ENCODE measurements at places on chromosomes 7 and 10.

DNA sequence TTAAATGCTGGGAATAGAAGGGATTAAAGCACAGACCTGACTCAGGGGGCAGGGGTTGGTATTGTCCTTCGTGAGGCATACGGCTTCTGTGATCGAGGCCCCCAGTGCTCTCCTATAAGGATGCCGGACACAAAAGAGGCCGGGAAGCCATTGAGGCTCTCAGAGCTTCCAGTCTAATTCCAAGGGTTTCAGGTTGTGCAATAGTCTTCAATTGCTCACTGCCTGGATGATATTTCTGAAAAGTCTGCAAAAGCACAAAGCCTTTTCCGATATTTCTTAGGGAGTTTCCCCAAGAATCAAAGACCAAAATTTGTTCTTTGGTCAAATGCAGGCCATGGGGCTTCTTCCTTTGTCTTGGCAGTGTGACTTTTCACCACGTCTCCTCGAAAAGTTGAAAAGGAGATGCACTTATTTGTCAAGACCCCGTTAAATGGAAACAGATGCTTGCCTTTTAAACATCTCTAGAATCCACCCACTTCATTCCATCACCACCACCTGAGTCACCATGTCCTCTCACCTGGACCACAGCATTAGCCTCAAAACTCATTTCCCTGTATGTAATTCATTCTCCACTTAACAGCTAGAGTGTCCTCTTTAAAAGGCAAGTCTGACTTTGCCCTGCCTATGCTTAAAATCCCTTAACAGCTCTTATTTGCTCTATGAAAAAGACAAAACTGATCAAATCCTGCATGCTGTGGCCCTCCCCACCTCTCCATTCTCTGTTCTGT, 134.8 kb upstream of the NAMPT start:
- DNase-seq = no peak

DNA sequence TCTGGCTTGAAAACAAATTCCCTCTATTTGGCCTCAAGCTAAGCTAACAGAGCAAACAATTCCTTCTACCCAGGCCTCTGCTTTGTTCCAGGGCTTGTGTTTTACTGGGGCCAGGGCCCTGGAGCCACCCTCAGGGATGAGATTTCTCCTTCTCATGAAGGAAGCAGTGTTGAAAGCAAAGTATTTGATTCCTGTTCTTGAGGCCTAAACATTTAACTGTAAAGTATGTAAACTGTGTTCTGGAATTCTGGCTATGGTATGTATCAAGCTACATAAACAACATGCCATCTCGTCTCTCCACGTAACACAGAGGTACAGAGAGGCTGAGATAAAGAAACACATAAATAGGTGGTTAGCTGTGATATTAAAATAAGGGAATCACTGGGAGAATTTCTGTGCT, 81.8 kb downstream of the HERPUD2 start:
- DNase-seq = no peak

GRCh38 chr10:87816163-87816897, 1.7 kb downstream of the ATAD1 start:
- DNase-seq = no peak

GRCh38 chr10:36345175-36345533, 703.1 kb upstream of the FZD8 start:
- DNase-seq = no peak

DNA sequence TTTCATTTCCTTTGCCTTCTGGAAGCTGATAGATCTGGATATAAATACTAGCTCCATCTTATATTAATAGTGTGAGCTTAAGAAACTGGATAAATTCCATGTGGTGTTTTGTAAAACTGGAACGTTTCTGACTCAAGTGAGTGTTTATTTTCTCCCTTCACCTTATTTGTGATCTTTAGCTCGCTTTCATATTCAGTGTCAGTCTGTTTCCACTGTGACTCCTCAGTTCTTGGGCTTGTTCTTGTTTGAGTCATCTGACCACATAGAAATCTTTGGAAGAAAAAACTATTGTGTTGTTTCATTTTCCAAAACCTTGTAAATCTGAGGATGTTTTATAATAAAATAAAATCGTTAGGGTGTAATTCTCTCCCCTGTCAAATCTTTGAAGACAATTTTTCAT, 186.4 kb downstream of the POLR1F start:
- DNase-seq = no peak

DNA sequence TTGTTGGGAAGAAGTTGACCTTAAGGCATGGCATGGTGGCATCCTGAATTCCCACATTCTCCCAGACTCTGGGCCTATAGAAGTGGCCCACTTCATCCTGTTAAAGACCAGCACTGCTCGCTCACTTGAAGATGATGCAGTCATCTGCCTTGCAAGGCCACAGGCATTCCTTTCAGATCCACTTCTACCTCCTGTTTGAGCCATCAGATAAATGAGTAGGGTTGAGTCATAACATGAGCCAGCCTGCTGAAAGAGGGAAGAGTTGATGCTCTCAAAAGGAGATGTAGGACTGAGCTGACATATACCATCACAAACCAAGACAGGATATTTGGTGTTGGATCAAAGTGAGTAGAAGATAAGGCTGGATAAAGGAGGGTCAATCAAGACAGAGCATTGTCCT, 1.5 kb upstream of the EBLN1 start:
- no peak for DNase-seq

GRCh38 chr10:21990449-21990848, 13.1 kb downstream of the DNAJC1 start:
- no peak for DNase-seq

DNA sequence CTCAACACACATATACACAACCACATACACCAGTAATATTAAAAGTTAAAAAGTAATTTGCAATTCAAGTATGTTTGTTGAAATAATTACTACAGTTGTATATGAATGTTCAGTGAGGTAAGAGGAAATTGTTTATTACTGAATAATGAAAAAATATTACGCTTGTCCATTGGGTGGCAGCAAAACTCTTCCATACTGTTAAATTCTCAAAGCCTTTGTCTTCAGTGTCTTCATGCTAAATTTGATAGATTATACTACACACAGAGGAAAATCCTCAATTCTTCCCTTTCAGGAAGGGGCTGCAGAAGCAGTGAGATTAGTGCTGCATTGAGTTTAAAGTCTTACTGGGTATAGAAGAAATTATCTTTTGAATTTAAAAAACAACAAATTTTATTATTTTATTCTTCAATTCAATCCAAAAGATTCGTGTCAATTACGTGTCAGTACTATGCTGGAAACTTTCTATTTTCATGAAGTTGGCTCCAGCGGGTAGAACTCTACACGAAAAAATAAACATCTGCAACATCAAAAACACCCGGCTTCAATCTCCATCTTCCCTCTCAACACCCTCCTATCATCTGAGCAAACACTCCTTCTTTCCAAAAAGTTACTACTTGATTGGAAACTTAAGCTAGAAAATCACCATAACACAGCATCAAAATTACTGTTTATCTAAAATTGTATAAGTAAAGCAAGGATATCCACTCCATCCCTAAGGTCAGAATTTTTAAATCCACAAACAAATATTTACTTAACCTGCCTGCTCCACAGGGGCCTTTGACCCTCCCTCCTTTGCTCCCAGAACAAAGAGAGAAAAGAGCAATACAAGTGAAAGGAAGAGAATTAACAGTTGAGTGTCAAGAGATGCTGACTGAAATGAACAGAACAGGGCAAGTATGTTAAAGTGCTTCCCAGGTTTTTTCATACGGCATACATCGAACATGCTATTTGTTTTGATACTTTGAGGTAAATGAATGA, 37.0 kb upstream of the TES start:
- no peak for DNase-seq

DNA sequence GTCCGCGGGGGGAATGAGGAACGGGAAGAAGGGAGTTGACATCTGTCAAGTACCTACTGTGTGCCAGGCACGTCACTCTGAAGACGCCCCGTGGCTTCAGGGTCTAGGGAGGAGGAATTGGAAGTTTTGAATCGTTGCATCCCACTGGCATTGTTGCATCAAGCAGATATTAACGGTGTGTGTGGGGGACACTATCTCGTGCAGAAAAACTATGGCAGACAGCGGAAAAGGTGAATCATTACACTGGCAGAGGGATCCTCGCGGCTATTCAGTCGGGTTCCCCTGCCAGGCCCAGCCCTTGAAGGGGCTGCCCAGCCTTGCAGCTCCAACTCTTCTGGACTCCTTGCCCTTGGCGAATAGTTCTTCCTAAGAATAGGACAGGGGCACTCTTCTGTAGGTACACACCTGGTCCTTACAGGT, 1.0 kb upstream of the KIAA1549 start:
- DNase-seq = no peak

GRCh38 chr10:124681626-124682552, 62.3 kb downstream of the FAM53B start:
- DNase-seq = no peak

DNA sequence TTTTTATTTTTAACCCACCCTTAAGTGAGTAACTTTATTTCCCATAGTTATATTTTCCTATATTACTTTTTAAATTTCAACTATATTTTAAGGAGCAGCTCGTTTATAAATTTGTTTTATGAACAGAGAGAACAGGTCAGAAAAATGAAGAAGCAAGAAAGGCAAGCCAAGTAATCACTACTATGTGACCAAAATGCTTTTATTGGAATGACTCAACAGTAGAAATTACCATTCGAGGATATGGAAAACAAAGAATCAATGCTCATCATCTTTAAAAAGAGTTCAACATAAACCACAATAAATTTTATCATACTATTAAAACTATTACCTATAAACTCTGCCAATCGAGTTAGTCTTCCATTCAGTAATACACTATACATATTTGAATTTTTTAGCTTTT, 7.6 kb downstream of the HERC4 start:
- DNase-seq = no peak

- no peak for DNase-seq
Measured at GRCh38 chr7:128041203-128041602, 10.0 kb upstream of the LRRC4 start.

- no peak for DNase-seq
Measured at GRCh38 chr7:105204520-105204919, 184.2 kb downstream of the SRPK2 start.

DNA sequence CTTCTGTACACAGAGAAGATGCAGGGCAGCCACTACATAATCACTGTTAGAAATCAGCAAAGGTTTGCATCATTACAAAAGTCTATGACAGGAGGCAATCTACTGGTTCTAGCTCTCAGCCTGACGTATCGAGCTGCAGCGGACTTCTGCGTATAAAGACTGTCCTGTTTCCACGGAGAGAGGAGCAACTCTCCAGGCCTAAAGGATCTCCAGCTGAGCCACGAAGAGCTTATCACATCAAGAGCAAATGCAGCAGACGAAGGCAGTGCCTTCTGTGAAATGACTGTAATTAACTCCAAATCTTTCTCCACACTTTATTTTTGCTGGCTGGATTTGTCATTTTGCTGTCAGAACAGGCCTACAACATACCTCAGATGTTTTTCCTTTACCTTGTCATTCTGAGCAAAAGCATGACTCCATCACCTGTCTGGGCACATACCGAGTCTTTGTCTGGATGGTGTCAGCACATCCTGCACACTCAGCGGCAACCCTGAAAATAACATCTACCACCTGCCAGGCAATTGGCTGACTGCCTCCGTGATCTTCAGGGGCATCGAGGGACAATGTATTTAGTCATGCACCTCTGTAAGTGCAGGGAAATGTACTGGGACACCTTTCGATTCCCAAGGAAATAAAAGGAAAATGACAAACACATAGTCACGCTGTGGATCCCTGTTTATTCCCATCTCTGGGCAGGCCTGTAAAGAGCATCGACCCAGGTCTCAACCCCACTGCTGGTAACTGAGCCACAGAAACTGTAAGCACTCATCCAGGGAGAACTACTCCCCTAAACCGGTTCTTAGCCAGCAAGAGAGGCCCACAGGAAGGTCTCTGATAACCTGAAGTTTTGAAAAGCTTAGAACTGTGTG, 26.3 kb upstream of the SH3PXD2A start:
- no peak for DNase-seq

DNA sequence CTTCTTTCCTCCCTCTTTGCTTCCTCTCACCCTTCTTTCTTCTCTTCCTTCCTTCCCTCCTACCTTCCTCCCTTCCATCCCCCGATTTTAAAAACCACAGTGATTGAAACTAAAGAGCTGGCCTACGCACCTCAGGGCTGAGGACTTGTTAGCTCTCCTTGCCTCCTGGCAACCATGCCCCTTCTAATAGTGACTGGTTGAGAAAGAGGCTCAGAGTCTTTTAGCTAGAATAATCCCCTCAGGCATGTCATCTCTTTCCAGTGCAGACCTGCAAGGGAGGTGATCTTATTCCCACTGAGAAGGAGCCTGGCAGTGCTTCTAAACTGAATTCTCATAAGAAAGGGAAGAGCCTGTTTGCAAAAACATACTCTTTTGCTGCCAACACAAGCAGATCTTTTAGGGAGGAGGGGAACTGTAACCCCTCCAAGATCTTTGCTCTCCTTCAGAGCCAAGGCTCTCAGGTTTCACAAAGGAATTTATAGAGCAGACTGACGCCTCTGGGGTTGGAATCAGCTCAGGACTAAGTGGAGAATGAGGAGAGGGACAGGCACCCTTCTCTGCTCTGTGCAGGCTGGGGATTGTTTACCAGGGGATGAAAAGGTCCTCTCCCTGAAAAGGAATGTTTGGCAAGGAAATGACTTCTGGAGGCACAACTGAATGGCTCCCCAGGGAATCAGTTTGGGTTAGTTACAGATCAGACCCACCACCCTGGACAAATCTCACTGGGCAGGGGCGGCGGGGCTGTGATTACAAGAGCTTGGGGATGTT, 9.4 kb upstream of the ANKRD1 start:
- no peak for DNase-seq

DNA sequence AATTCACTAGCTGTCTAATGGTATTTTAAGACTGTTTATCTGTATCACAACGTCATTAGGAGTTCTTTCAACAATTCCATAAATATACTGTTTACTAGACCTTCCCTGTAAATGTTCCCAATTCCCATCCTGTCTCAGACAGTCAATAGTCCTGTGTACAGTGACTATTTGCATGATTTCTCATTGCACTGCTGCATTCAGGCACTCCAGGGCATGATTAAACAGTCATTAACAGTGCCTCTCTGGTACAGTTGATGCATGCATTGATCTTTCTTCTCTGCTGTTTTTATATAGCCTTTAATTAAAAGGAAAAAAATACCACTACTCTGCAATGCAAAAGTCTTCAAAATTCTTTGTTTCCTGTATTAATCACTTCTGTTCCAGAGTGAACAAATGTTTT, 51.5 kb upstream of the MTURN start:
- no peak for DNase-seq

GRCh38 chr10:129622736-129623135, 155.7 kb downstream of the MGMT start:
- no peak for DNase-seq

GRCh38 chr7:130092598-130092997, 22.3 kb downstream of the KLHDC10 start:
- DNase-seq = no peak
